Fibroblast of upper back skin (primary cell): ENCODE measurements at places on chromosomes 16 and 17.

DNA sequence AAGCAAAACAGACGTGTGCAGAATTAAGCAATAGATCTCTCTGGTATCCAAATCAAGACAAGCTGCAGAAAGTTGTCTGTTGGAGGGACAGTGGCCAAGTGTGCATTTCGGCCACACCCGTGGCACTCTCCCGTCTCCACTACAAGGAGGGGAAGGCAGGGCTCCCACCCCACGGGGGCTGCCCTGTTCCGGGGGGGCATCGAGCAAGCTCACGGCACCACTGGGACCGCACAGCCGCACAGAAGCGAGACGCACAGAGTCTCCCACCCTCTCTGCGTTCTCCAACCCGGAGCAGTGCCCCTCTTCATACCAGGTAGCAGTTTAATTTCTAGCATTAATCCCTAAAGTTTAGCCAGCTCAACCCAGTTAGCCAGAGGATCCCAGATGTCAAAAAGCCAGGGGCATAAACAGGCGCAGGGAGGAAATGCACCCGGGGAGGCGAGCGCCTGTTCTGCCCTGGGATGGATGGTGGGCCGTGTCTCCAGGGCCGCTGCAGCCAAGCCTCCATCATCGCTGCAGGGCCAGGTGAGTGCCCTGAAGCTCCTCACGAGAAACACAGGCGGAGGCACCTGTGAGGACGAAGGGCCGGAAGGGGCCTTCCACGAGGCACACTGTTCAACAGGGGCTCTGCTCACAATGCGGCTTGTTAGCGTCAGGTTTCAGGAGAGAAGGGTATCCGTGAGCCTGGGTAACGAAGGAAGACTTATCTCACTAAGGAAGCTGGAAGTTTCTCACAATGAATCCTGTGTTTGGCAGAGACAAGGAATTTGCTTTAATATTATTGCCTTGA lies 42.1 kb upstream of the METRNL start:
- no peak for DNase-seq

- DNase-seq = no peak
Observed at GRCh38 chr16:35753559-35754390, 2294.4 kb downstream of the TP53TG3F start.

- DNase-seq = no peak
Observed at GRCh38 chr16:86555704-86556075, 655 bp upstream of the MTHFSD start.

- DNase-seq = no peak
Observed at GRCh38 chr17:19641687-19642372, 6.7 kb upstream of the ALDH3A2 start.

DNA sequence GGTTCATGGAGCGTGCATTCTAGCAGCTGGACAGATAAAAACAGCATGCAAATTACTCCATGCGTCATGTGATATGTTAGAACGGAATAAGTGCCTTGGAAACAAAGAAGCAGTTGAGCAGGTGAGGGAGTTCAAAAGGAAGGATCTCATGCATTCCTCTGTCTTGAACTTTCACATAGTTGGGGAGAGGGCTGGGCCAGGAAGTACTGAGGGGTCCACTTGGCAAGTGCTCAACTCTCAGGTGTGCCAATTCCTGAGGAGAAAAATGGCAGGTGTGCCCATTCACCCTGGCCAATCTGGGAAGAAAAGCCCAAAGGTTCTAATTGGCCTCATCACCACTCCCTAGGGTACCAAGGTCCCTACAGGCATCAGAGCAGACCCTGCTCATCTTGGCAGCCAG lies 67.7 kb downstream of the CES1 start:
- no peak for DNase-seq

DNA sequence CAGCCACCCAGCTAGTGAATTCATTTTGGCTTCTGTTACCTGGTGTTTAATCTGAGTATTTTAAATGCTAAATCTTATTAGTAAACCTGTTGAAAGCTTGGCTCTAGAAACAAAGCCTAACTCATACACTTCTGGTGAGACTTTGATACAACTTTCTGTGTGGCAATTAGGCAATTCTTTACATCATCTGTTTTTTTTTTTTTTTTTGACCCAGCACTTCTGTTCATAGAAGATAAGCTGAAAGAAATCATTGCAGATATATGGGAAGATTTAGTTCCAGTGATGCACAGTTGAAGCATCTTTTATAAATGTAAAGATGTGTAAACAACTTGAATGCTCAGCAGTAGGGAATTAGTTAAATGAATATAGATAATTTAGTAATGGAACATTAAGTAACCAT lies 21.7 kb upstream of the ABCC11 start:
- DNase-seq = no peak

GRCh38 chr17:10768750-10769251 lies 35.1 kb downstream of the TMEM238L start:
- DNase-seq = no peak

DNA sequence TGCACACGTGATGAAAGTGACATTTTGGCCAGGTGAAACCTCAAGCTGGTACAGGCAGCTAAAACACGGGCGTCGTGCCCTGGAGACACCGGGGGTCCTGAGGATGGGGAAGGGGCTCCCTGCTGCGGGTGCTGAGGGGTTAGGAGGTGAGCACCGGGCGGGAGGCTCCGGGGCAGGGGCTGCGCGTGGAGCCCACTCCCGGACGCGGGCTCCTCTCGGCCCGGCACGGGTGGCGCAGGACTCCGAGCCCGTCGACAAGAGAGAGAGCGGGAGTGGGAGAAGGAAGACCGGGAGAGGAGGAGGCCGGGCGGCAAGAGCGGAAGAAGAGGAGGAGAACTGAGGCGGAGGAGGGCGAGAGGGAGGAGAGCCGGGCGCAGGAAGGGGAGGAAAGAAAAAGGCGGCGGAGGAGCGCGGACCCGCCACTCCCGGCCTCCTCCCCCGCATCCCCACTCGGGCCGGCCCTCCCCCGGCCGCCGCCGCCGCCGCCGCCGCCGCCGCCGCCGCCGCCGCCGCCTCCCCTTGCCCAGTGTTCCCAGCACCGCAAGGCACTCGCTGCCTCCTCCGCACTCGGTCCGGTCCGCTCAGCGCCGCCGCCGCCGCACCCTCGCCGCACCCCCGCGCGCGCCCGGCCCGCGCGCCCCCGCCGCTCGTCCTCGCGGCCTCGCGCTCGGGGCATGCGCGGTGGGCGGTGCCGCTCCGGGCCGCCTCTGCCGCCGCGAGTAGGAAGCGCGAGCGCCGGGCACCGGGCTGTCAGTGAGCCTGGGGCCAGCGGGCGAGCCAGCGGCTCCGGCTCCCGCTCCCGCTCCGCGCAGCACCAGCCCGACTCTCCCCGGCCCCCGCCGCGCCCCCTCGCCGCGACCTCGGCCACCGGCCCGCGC lies at the start of gene PRKCA:
PRKCA (plus strand) TSS at position 750 of the 878 bp plus-strand sequence.
- DNase-seq = peak; percentile 74
